Activated CD8-positive, alpha-beta memory T cell treated with anti-CD3 and anti-CD28 coated beads for 1 hour (primary cell): ENCODE measurements at places on chromosomes 4 and X.

GRCh38 chrX:52979568-52979967 is 21.2 kb upstream of the FAM156A start:
- no peak for DNase-seq

DNA sequence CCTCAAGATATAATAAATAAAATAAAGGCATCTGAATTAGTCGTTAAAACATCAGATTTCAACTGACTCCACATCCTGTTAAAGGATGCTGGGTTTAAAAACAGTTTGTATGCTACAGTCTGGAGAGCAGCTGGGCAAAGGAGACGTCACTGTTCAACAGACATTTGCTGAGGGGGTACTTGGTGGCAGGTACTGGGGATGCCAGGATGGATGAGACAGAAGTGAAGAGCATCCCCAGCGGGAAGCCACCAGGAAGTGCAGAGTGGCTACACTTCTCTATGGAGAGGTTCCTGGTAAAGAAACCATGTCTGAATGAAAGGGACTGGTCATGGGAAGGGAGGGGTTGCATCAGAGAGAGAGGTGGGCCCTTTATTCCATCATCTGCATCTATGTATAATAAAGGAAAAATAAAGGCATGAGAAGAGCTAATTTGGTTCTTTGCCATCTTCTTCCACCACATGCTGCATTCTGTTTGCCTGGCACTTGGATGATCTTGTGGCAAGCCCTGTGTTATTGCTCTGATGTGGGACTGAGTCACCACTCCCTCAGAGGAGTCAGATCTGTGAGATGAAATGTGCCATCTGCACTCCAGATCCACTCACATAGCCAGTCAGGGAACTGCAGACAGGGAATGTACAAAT is 145.0 kb downstream of the SOWAHB start:
- no peak for DNase-seq

DNA sequence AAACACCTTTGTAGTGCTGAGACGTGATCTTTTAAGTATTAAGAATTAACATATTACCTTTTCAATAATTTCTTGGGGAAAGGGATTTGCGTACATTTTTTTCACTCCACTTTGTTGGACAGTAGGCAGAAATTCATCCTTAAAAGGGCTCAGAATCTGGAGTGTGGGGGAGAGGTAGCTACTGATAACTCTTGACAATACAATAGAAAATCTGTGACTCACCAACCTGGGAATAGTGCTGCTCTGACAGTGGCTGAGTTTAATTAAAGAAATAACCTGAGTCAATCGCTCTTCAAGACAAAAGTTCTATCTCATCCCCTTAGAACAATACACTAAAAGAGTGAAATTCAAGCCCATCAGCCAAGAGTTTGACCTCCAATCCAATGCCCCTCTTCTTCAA is 60.2 kb downstream of the SLC9A7 start:
- DNase-seq: no peak

GRCh38 chrX:140501321-140501720 is 3.5 kb downstream of the SOX3 start:
- no peak for DNase-seq

DNA sequence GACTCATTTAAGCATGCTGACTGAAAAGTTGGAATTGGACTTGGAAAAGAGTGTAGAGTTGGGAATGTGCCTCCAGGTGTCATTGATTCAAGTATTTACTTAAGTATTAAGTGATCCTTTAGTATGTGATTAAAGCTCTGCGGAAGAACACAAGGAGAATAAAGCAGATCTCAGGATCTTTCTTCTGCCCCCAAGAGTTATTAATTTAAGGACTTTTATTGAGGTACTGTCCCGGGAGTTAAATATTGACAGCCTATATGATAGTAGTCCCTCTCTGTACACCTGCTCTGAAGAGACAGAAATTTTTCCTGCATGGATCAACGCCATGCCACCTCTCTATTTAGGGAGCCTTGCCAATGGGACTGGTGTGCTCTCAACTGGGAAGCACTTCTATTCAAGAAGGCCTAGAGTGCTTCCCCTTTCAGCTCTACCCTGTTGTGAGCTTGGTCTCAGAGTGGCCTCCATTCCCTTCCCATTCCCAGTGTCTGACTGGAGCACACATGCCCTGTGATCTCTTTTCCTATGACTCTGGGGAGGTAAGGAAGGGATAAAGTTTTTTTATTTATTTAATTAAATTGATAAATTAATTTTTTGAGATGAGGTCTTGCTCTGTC is 75.9 kb downstream of the SHISA3 start:
- DNase-seq: no peak

- no peak for DNase-seq
These were observed 167.5 kb downstream of the COL25A1 start for GRCh38 chr4:109134921-109135320.

- no peak for DNase-seq
These were observed 455 bp upstream of the ABCB7 start for GRCh38 chrX:75156531-75156945.

GRCh38 chr4:25423548-25423947 is 46.5 kb downstream of the ANAPC4 start:
- no peak for DNase-seq

GRCh38 chrX:71652405-71652804 is 14.9 kb upstream of the LOC101059915 start:
- no peak for DNase-seq

DNA sequence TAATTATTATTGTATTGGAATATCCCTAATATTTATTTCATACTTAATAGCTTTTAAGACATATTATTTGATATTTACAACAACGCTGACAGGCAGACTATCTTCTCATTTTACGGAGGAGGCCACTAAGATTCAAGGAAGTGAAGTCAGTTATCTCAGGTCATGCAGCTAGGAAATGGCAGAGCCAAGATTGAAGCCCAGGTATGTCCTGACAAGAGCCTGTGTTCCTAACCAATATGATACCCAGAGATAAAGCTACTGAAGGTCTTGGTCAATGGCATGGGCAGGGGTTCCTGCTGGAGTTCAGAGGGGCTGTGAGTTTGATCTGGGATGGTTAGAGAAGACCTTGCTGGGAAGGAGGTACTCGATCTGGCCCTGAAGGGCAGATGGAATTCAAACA is 47.1 kb downstream of the ARHGEF6 start:
- no peak for DNase-seq

DNA sequence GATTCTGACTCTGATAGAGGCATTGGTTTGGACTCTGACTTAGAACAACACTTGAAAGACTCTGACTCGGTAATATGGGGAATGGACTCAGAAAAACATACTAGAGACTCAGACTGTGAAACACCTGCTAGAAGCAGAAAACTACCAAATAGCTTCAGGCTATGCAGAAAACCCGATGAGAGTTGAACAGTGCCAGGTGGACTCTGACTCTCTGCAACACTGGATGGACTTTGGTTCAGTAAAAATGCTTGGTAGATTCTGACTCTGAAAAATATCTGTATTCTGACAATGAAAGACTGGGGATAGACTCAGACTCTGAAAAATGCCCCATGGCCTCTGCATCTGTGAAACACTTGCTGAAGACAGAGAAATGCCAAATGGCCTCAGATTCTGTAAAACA is 215.1 kb upstream of the HDX start:
- no peak for DNase-seq

- no peak for DNase-seq
These were observed 92.2 kb downstream of the GEMIN8 start for GRCh38 chrX:13937370-13938050.

DNA sequence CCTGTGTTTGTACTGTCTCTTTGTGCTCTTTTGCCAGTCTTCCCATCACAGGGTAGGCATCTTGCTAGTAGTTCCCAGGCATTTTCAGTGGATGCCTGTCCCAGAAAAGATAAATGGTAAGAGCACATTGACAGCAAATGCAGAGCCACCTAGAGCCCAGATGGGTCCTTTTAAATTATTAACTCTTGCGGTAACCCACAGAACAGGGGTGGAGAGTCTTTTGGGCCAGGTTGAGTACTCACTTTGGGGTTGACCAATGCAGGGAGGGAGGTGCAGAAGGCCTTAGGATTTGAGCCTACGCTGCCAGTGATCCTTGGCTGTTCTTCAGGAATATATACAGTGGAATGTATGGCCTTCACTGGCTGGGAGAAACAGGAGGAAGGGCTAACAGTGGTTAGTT is 173.8 kb downstream of the MSN start:
- no peak for DNase-seq
